ENCODE measurements at places on chromosomes 5 and 9.

- no peak for DNase-seq
Observed at GRCh38 chr5:1706021-1706420, 93.6 kb downstream of the MRPL36 start.

DNA sequence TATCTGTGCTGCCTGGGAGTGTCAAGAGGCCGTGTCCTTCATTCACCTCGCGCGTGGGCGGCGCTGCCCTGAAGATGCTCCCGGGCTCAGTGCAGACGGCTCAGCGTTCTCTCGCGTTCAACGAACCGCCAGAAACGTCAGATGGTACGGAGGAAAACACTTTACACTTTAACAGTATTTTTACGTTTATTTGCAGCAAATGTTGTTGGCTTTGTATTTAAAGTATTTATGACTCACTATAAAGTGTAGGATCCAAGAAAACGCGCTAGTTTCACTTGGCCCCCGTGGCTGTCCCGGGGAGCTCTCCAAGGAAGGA, 544 bp upstream of the ERCC6L2 start:
- DNase-seq = peak; percentile 52

DNA sequence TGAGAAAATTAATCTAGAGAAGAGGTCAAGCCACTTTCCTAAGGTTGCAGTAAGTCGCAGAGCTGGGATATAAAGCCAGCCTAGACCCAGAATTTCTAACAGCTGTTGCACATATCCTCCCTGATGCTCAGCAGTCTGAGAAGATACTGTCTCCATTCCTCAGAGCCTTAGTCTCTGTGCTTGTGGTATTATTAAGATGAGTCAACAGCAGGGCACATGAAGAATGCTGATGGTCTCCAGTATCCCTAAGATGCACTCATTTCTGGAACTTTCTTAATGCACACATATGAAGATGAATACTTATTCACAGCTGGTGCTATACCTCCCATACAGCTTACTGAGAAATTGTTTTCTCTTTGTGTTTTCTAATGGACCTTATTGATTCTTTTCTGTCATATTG, 32.5 kb downstream of the SGCD start:
- DNase-seq = no peak

GRCh38 chr5:38994324-38994927, 79.8 kb downstream of the RICTOR start:
- DNase-seq = no peak

DNA sequence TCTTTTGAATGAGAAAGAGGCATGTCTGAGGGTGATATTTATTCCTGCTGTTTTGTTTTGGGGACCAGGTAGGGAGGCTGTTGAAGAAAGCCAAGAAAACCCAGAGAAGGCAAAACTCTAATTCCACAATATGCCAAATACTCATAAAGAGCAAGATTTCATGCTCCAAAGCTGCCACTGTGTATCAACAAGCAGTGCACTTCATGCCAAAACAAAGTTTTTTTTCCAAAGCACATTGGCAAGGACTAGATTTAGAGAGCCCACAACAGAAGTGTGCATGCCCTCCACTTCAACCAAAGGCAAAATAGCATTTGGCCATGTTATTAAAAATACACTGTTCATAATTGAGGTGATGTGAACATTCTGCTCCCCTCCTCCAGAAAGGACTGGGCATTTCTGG, 229.9 kb downstream of the EBF1 start:
- DNase-seq = no peak

- no peak for DNase-seq
Observed at GRCh38 chr5:109688630-109688969, 1.1 kb upstream of the MAN2A1 start.

DNA sequence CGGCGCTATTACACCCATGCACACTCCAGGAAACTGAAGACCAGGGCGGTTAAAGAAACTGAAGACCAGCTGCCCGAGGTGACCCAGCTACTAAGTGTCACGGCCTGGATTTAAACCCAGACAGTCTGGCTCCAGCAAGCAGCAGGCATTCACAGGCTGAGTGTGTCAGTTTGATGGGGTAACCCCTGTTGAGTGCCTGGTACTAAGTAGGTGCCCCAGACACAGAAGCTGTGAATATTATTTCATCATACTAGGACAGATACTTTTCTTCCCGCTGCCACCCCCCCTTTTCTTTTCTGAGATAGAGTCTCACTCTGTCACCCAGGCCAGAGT, 7.3 kb downstream of the ENG start:
- DNase-seq = no peak

DNA sequence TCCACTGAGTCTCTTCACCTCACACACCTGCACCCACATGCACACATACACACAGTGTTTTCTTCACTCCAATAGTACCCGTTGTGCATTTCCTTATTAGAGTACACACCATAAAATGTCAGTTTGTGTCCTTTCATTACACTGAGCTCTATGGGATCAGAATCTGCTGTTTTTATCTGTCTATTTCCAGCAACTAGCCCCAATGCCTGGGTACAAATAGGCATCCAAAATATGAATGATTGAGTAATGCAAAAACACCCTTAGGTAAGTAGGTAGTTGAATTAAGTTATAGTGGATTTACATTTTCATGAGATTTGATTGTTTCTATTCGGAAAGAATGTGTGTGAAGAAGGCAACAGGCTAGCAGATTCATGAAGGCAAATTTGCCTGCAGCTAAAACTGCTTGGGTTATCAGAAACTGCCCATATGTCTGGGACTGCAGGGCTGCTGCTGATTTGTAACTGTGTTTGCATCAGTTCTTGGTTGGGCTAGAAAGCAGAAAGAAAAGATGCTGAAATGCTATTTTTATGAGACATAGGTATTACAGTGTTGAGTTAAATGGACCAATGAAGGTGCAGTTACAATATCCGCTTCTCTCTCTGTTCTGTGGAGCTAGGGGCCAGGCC, 26.9 kb downstream of the PPP3R2 start:
- DNase-seq = no peak

DNA sequence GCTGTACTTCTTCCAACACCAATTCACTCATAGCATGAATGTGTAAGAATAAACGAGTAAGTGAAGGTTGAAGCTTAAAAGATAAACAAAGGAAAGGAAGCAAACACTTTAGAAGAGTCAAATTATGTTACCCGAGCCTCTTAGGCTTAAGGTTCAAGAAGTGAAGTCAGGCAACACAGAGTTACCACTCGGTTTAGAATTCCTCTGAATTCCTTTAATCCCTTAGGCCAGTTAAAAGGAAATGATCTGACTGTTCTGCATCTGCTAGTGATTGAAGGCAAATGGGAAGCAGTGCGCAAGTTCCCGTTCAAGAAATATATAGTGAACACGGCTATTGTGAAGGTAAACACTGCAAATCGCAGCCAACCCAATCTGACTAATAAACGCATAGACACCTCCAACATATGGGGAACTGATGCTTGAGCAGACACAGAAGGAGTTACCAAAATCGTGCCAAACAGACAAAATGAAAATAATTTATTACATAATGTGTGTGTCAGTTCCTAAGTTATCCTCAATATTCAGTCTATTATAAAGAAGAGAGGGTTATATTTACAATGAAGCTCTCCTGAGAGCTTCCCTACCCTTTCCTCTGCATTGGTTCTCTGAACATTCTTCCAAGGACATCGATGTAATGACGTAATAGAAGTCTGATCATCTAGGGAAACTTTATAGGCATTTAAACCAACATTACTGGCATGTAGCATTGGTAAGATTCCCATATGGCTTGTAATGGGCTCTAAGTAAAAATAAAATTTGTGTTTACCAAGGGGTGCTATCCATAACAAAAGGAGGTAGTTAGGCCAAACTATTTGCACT, 837.1 kb upstream of the ZNF608 start:
- no peak for DNase-seq

GRCh38 chr5:135978212-135978631, 23.4 kb upstream of the LECT2 start:
- DNase-seq = no peak

GRCh38 chr9:106921341-106921899, 58.5 kb downstream of the ZNF462 start:
- no peak for DNase-seq

DNA sequence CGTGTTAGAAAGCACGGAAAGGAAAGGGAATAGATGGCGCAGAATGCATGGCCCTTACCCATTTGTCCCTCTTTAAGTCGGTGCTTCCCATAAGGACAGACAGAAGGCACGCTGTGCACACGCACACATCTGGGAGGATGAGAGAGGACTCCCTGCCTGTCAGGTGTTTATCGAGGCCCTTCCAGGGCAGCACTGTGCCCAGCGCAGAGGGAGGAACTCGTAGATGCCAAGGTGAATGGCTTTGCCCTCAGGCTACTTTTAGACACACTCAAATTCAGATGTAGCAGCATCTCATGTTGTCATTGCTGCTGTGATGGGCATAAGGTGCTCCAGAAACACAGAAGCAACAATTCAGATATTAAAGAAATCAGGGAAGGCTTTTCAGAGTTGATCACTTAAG, 70.2 kb upstream of the CTSL start:
- DNase-seq = no peak

- DNase-seq = no peak
Observed at GRCh38 chr5:57417971-57418370, 64.6 kb downstream of the ACTBL2 start.

DNA sequence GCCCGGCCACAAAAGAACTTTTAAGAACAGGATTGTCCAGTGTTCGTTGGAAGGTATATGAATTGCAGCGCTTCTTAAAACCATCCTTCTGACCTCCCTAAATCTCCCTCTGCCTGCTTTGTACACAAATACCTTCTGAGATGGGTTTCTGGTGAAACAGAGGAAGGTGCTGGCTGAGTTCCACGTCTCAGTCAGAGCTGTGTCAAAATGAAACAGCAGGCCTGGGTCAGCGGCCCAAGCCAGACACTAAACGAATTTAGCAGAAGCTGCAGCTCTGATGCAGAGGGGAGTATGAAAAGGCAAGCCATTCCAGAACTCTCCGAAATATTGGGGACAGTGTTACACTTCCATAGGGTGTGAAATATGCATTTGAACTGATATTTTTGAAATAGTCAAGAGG, 37.8 kb upstream of the CRB2 start:
- DNase-seq = no peak

DNA sequence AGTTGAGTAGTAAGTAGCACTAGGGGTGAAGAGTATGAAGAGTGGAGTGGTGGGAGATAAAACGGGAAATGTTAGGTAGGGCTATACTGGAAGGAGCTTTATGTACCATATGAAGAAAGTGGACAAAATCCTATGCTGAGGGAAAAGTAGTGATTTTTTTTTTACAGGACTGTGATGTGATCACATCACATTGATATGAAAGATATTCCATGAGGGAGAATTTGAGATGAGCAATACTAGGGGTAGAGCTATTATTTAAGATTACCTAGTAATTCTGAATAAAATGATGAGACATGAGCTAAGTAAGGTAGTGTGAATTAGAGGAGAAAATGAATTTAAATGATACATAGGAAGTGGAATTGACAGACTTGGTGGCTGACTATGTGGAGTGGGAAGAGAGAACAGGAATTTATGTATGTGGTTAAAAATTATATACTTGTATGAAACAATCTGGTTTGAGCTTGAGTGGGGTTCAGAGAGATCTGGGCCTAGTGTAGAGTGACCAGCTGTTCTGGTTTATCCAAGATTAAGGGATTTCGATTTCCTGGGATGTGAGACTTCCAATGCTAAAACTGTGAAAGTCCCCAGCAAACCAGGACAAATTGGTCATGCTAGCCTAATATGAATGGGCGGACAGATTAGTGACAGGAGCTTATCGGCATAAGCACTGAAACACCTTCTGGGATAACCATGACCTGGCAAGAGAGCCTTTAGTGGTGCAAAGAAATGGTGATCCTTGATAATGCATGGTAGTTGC, 29.3 kb upstream of the STOM start:
- DNase-seq = no peak

DNA sequence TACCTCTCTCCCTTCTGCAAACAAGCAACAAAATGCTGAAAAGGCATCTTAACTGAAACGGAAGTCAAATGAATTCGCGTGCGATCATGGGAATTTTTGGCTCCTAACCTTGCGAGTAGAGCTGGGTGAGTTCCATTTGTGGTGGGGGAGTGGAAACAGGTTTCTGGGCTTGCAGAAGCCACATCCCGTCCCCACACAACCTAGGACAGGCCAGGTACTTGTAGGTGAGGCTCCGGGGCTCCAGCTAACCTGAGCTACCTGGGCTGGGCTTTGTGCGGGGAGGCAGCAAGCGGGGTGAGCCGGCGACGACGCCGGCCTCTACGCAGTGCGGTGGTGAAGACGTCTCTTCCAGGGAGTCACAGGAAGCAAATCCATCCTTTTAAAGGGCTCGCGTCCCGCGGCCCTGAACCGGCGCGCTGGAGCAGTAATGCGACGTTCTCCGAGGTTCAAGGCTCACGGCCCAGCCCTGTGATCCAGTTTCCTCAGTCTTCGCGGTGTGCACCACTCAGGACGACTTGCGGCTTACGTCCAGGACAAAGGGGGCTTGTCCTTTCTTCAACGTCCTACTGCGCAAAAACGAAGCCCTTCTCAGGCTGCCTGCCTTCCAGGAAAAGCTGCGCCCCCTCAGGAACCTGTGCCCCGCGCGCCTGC, 567 bp upstream of the SPIN1 start:
- DNase-seq = peak; percentile 6

DNA sequence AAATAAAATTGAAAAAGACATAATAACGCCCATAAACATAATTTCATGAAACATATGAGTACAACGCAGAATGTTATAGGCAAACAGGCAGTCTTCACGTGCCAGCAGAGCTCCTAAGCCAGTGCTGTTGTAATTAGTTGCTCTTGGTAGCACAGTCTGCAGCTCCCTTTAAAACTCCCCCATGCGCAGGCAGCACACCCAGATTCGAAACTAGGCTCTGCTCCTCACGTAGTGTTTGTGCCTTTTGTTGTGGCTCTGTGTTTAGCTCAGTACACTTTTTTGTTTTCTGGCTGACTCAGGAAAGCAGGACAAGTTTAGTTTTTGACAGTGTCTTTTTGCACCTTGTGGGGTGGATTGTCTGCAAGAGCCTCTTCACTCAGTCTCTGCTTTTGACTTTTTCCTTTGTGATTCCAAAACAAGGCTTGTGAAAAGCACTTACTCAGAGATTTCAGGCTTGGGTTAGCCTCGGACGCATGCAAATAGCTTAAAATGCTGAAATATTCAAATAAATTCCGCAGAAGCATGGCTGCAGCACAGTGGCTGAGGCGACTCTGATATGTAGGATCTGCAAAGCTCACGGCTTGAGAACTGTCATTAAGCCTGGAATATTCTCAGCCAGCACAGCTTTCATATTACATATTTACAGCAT, 113.6 kb downstream of the IRX1 start:
- DNase-seq = no peak

- DNase-seq = no peak
Observed at GRCh38 chr5:57738301-57738700, 255.7 kb upstream of the ACTBL2 start.

DNA sequence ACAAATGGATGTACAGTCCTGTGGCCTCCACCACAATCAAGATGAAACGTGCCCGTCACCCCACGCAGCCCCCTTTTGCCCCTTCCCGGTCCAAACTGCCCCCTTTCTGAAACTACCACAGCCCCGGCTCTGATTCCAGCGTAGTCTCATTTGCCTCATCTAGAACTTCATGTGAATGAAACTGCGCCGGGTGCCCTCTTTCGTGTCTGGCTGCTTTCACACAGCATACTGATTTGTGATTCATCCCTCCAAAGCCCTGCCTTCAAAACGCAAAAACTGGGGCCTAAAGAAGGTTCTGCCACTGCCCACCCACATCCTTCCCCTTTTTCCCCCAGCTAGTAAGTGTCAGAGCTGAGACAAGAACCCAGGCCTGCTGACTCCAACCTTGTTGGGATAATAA, 31.5 kb upstream of the NCS1 start:
- peak; percentile 40 for DNase-seq
